T-helper 2 cell treated with Interferon-gamma antibody and Interleukin-4, amounts not matched to agents 5 μg/mL and 100 μg/mL, for 36 hours (primary cell): ENCODE measurements at places on chromosomes 2 and 18.

- no peak for DNase-seq
These were observed 176.9 kb upstream of the FN1 start for GRCh38 chr2:215612786-215613185.

DNA sequence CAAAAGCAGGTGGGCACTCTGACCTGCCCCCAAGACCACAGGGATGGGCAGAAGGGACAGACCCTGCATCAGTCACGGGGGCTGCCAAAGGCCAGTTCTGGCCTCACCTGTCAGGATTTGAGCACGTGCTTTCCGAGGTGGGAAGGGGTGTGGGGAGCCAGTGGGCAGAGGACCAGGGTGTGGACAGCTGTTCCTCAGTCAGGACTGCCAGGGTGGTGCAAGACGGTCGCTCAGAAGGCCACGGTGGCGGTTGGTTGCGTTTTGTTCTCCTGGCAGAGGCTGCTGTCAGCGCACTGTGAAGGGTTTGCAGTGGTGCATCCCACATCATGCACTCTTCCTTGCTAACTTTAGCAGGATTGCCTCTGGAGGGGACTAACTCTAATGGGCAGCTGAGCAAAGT lies 665.3 kb upstream of the RAB6C start:
- no peak for DNase-seq

GRCh38 chr2:52775674-52776073 lies 991.9 kb upstream of the CHAC2 start:
- no peak for DNase-seq

DNA sequence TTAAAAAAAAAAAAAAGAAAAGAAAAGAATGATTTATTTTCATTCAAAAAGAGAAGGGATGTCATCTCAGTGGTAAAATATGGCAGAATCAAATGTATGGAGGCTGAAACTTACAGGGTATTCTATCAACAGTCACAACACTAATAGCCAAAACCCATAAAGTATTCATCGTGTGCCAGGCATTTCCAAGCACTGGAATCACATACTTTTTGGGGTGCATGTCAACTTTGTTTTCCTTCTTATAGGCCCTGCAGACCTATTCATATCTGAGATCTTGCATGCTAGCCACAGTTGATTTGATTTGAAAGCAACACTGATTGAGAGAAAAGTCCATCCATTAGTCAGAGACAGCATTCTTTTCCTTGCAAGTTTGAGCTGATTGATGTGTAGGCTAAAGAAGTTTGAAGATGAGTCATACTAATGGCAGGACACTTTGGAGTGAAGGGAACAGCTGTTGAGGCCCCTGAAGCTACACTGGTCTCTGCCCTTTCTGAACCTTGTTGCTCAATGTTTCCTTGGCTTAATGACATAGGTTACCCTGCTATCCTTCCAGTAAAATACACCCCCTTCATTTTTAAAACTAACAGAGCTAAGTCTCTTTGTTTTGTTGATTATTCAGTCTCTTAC lies 22.0 kb downstream of the KATNAL2 start:
- no peak for DNase-seq

- peak; percentile 3 for DNase-seq
These were observed 120.9 kb downstream of the FAM210A start for GRCh38 chr18:13605477-13605876.

DNA sequence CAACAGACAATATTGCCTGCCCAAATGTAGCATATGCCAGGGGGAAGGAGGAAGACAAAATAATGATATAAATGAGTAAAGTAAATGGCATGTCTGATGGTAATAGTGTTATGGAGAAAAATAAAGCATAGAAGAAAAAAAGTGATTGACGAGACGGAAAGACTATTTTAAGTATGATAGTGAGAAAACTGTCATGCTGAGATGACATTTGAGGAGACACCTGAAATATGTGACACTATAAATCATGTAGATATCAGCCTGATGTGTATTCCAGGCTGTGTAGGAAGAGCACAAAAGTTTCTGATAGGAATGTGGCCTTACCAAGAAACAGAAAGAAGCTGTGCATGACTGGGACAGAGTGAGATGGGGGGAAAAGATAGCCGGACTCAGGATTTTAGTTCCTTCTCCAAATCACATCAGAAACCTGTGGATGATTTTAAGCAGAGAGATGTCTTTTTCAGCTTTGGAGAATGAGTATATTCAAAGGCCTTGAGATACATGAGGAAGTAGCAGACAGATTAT lies 387.3 kb upstream of the SYT4 start:
- no peak for DNase-seq

GRCh38 chr2:181850936-181851560 lies 40.5 kb upstream of the ITPRID2 start:
- no peak for DNase-seq

GRCh38 chr18:25262920-25263319 lies 89.0 kb downstream of the ZNF521 start:
- DNase-seq, result no peak

DNA sequence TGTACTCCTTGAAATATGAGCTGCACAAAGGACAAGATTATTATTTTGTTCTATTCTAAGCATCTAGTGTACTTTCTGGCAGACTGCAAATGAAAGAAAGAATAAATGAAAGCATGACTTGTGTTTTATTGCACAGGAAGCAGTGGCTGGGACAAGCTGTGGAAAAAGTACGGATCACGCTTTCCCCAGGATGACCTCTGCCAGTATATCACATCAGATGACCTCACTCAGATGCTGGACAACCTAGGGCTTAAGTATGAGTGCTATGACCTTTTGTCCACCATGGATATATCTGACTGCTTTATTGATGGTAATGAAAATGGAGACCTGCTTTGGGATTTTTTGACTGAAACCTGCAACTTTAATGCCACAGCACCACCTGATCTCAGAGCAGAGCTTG lies 49.4 kb downstream of the HNMT start:
- DNase-seq, result no peak

- DNase-seq, result no peak
These were observed 7.7 kb downstream of the FAM228A start for GRCh38 chr2:24182507-24182906.

- no peak for DNase-seq
These were observed 223.0 kb downstream of the UBE2E3 start for GRCh38 chr2:181203412-181203811.

DNA sequence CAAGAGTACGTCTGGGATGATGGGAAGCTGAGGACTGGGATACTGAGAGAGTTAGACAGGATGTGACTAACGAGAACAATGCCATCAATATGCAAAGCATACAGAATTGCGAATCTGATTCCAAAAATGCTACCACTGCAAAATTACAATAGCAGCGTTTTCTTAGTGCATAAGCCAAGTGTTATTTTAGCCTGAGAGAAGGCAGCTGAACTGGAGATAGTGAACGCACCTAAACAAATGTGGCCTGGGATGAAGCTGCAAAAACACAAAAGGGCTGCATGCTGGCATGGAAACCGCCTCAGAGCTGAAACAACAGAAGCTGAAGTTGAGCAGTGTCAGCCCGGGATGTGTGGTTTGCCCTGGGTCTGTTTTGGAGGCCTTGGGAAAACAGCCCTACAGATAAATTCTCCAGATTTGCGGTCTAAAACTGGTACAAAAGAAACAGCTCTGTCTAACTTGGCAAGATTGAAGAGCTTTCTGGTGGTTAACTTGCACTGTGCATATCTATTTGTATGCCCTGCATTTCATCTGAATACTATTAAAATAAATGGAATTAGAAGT lies 45.5 kb downstream of the LYPD6 start:
- DNase-seq, result no peak

DNA sequence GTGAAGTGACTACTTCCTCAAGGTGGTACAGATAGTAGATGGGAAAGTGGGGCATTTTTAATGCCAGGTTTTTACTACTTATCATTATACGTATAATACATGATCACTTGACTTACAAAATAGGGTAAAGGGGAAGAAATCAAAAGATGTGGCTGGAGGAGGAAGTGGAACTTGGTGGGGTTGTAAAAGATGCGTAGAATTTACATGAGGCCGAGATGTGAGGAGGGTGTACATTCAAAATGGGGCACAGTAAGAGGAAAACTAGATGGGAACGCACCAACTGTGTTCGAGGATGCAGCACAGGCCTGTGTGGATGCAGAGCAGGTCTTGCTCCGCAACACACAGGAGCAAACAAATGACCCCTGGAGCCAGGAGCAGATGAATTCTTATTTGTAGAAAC lies 403.3 kb downstream of the TXNL1 start:
- no peak for DNase-seq

- no peak for DNase-seq
These were observed 1761.2 kb upstream of the CELF4 start for GRCh38 chr18:39326772-39327171.

DNA sequence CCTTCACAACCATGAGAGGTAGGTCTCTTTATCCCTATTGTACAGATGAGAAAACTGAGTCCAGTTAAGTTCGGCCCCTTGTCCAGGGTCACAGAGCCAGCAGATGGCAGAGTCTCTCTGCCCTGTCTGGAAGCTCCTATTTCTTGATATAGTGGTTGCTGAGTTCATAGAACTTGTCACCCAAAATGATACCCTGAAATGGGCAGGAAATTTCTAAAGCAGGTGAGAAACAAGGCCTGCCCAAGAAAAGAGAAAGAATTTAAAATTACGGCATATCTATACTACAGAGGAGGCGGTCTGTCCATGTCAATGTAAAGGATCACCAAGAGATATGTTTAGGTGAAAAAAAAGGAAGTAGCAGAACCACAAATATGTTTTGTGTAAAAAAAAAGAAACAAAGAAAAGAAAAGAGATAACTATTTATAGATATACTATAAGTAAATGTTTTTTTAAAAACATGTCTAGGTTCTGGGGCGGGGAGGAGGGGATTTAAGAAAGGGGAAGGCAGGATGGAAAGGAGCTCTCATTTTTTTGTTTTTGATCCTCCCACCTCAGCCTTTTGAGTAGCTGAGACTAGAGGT lies 39.8 kb downstream of the MYO7B start:
- DNase-seq, result no peak

- no peak for DNase-seq
These were observed 143.0 kb downstream of the RAD51AP2 start for GRCh38 chr2:17375262-17375661.

- DNase-seq, result no peak
These were observed 3.3 kb upstream of the PER2 start for GRCh38 chr2:238291550-238292281.

- no peak for DNase-seq
These were observed 126.0 kb downstream of the MEP1B start for GRCh38 chr18:32315881-32316280.

GRCh38 chr2:88599527-88599926 lies 27.7 kb downstream of the EIF2AK3 start:
- no peak for DNase-seq

DNA sequence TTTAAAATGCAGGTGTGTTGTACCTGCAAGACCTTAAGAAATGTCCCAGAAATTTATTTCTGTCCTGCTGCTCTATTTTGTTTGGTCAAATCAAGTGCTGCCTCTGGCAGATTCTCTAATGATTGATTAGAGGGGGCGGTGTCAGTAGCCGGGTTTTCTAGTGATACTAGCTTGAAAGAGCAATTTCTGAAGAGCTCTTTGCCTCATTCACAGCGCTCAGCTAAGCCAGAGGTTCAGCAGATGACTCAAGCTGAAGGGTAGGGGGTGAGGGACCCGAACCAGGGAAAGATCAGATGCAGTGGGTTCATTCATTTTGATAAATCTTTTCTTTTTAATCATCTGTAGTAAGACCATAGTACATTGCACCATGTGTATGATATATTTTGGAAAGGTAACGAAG lies 15.0 kb downstream of the ZBTB7C start:
- DNase-seq, result no peak

DNA sequence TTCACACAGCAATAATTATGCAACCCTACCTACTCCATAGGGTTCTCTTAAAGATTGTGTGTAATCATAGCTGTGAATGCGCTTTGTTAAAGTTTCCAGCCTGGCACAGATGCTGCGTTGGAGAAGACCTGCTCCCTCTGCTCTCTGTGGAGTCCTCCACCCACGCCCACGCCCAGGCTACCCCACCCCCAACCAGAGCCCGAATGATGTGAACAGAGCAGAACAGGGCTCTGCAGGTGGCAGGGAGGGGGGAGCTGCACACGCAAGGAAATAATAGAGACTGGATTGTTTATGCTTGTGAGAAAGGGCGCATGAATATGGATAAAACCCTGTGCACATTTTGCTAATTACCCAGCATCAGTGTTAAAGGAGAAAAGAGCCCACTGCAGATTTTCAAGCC lies 447.5 kb downstream of the BCL11A start:
- DNase-seq, result no peak

DNA sequence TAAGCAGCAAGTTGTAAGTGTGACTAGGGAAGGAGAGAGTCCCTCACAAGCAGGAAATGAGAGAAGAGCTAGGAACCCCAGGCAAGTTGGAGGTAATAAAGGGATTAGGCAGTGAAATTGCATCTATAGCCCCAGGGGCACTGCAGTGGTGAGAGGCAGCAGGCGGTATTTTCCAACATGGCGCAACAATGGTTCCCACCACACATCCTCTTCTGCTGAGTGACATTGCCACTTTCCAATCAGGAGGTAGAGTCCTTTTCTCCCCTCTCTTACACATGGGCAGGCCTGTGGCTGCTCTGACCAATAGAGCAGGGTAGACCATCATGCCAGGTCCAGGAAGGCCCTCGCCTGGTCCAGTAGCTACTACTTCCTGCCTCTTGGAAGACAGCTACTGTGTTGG lies 86.6 kb downstream of the DNER start:
- DNase-seq, result no peak
